ENCODE measurements at places on chromosomes 2 and 18. TPM values are rescaled to one million over a fixed set of nuclear protein-coding genes. Genes with fewer than 3 reads are reported as not detected.
A peak's percentile ranks its signal among the peaks of the same experiment; 100 is the strongest.

DNA sequence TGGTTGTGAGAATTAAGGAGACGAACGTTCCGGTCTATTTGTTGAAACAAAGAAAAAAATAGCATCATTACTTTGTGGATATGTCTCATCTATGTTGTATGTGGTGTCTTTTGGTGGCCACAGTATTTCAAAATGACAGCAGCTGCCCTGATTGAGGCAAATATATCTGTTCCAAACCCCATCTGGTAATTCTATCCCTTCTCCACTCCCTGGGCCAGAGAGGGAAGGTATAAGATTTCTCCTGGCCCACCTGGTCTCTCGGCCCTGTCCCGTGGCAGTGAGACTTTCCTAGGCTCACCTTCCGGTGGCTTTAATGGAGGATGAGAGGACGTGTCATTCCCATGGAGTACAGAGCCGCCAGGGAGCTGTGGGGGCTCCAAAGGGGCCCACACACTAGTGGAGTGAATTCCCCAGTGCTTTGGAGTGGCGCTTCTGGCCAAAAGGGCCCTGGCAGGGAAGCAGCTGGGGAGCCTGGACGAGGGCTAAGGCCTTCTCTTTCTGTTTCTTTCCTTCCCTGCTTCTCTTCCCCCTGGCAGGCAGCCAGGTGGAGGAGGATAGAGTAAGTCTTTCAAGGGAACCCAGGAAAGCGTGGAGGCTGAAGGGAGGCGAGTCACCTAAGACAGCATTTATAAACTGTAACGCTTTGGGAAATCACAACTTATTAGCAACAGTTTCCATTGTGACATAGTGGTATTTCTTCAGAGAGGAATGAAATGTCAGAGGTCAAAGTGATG lies 5.6 kb downstream of the FOSL2 start:
- DNase-seq: no peak
- H3K4me3 ChIP-seq: no peak overlapping the region
- peak overlapping the region; percentile 99 for H3K27ac ChIP-seq
- peaks cover 72% of the 10 kb centered on the region for H3K4me1 ChIP-seq
- H3K36me3 ChIP-seq: peaks cover 57% of the 10 kb centered on the region
- no peaks in the 10 kb centered on the region for H3K27me3 ChIP-seq

DNA sequence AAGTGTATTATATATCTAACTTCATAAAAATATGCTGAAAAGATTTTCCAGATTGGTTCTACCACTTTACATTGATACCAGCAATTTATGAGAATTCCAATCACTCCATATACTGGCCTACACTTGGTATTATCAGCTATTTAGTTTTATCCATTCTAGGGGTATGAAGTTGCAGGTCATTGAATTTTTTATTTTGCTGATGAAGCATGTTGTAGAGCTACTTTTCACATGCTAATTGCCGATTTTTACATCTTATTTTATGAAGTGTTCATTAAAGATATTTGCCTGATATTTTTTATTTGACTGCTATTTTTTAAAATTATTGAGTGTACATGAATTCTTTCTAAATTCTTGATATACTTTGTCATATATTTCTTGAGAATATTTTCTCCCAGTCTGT lies 542.1 kb downstream of the ADCYAP1 start:
- H3K27ac ChIP-seq: no peak overlapping the region
- no peak overlapping the region for H3K4me3 ChIP-seq
- no peaks in the 10 kb centered on the region for H3K27me3 ChIP-seq
- H3K36me3 ChIP-seq: no peaks in the 10 kb centered on the region
- no peak for DNase-seq

GRCh38 chr2:26591619-26592505 lies 49.3 kb downstream of the CIB4 start:
- H3K4me3 ChIP-seq: no peak overlapping the region
- H3K4me1 ChIP-seq: no peaks in the 10 kb centered on the region
- no peak overlapping the region for H3K27ac ChIP-seq
- DNase-seq: no peak

- H3K27me3 ChIP-seq: no peaks in the 10 kb centered on the region
- no peaks in the 10 kb centered on the region for H3K36me3 ChIP-seq
Observed at GRCh38 chr18:28485918-28486317, 309.0 kb upstream of the CDH2 start.

The CCT4 gene
- 124 TPM for total RNA-seq

The REG1A gene
- not detected for total RNA-seq
